ENCODE measurements at places on chromosomes 7 and 10.

GRCh38 chr7:159198016-159198724 lies 53.5 kb upstream of the VIPR2 start:
- DNase-seq, result no peak

GRCh38 chr10:63415640-63416244 lies 50.0 kb downstream of the JMJD1C start:
- no peak for DNase-seq

DNA sequence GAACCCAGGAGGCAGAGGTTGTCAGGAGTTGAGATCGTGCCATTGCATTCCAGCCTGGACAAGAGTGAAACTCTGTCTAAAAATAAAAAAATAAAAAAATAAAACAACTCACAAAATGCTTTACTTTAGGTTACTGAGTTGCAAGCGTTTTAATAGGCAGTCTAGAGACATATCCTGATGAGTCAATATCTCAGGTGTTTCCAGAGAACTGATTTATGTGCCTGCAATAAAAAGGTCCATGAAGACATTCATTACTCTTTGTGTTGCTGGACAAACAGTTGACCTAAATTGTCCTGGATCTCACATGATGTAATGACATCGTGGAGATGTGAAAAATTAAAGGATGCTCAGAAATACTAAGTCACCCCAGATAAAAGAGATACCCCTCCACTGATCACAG lies 31.5 kb downstream of the CDNF start:
- no peak for DNase-seq

DNA sequence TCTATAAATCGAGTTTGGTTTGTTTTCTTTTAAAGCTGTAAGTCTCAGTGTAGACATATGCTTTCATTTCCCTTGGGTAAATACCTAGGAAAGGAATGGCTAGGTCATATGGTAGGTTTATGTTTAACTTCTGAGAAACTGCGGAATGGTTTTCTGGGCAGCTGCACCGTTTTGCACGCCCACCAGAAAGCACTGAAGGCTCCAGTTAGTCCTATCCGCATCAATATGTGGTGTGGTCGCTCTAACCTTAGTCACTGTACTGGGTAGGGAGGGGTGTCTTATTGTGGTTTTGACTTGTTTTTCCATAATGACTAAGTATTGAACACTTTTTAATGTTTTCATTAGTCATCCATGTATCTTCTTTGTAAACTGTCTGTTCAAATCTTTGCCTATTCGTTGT lies 279.5 kb upstream of the AKR1E2 start:
- DNase-seq, result no peak

DNA sequence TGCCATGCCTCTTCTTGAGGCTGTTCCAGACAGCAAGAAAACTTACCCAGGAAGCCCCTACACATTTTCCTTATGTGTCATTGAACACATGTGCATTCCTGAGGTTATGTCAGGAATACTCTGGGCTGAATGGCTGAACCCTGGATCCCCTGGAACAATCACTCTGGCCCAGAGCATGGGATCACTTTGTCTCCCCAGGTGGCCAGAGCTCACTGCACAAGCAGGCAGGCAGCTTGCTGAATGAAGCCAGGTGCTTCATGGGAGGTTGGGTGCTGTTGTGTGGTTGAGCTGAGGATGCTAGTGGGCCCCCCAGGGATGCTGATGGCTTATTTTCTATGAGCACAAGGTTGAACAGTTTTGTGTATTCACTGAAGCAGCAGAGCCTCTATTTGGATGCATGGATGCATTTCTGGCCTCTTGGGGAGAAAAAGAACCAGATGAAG lies 54.7 kb upstream of the NPTX2 start:
- no peak for DNase-seq

DNA sequence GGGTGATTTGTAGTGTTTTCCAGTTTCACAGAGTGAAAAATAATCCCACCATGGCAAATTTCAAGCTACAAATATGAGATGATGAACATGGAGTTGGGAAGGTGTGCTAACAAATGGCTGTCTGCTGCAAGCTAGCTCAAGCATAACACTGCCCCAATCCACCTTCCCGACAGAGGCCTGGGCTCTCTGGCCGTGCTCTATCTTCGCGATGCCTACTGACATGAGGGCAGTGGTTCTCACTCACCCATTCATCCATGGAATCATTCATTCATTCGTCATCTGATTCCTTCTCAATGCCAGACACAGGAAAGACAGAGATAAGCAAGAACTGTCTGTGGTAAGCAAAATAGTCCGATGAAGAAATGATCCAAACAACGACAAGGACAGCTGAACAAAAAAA lies 65.4 kb downstream of the ZNF467 start:
- DNase-seq, result no peak

DNA sequence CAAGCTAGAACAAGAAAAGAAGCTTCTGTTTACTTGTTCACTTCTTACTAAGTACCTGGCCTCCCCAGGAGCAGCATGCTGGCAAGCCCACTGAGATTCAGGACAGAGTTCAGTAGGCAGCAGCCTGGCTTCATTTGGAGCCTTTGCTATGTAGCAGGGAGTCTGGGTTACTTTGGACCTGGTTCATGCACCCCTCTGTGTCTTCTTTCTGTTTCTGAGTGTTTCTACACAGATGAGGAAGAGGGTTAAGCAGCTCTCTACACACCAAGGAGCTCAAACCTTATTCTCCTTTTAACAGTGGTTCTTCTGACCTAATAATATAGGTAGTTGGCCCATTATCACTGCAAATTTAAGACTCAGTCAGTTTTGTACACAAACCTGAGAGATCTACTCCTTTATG lies 152.9 kb downstream of the ARID5B start:
- DNase-seq, result no peak

DNA sequence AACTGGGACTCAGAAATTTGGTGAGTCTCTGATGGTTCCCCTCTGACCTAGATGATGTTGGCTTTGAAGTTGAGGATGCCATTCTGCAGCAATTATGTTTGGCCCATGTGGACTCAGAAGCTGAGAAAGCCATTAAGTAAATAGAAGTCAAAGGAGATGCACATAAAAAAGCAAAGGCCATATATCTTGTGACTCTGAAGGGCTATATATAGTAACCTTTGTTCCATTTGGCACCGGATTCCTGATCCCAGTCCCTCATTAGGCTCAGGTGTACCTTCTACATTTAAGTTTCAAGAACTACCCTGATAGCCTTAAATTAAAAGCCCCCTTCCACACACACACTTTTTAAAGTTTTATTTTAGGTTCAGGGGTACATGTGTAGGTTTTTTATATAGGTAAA lies 50.0 kb upstream of the PDK4 start:
- DNase-seq, result no peak

DNA sequence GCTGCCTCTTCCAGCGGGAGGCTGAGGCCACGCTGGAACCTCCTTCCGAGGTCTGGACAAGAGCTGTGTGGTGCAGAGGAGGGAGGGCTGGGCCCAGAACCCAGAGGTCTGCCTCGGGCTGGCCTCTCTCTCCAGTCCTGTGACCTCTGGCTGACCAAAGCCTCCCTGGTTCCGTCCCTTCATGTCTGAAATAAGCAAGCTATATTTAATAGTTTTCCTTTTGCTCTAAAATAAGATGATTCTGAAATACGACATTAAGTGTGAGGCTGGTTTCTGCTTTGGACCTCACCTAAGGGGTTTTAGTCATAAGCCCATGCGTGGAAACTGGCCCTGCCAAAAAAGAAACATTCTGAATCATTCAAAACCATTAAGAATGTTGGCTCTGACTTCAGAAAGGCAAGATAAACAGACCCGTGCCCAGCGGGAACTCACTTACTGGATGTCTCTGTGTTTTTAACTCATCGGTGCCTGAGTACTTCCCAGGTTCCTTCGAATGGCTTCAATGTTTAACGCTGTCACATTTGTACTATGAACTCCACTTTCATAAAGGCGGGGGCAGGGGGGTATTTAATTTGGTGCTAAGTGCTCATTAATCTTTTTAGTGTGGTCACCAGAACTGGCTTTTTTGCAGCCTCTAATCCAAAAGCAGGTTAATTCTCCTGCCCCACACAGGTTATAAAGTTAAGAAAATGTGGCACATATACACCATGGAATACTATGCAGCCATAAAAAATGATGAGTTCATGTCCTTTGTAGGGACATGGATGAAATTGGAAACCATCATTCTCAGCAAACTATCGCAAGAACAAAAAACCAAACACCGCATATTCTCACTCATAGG lies 157.5 kb upstream of the KLF14 start:
- no peak for DNase-seq

Measured in effector memory CD4-positive, alpha-beta T cell (primary cell).